ENCODE measurements at places on chromosomes 7 and 10.

DNA sequence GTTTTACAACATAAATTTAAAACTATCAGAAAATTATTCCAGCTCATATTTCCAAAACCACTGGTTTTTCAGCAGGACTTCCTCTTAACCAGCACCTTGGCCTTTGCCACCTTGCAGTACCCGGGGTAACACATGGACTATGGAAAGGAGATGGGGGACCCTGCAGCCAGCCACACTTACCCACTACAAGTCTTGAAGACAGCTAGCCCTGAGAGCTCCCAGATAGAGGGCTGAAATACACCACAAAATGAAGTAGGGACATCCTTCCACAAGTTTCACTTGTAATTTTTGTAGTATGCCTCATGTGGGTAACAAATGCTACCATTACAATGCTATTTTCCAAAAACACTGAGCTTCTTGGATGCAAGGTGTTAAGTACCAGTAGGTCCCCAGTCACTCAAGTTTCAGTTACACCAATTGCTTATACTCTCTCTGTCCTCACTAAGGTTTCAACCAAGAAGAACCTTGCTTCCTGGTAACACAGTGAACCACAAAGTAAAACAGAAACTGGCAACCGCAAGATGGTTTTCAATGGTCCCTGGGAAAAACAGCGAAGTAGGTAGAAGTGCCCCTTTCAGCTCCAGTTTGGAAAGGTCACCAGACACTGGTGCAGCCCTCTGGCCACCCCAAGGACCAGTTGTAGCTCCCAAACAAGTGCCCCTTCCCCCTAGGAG lies 110.9 kb downstream of the SGMS1 start:
- no peak for DNase-seq

DNA sequence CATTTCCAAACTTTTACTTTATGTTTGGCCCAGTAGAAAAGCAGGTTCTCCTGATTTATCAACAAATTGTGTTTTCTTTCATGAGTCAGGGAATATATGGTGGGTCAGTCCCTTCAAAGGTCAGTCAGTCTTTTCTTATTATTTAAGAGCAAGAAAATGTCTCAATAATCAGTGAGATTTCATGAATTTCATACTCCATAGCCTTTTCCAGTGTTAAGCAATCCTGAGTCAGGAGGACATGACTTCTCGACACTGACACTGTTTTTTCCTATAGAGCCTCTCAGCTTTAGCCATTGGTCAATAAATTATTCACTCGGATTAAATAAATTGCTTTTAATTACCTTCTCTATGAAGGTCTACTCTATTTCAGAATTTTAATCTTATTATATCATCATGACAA lies 334.5 kb downstream of the SORCS1 start:
- DNase-seq, result no peak

DNA sequence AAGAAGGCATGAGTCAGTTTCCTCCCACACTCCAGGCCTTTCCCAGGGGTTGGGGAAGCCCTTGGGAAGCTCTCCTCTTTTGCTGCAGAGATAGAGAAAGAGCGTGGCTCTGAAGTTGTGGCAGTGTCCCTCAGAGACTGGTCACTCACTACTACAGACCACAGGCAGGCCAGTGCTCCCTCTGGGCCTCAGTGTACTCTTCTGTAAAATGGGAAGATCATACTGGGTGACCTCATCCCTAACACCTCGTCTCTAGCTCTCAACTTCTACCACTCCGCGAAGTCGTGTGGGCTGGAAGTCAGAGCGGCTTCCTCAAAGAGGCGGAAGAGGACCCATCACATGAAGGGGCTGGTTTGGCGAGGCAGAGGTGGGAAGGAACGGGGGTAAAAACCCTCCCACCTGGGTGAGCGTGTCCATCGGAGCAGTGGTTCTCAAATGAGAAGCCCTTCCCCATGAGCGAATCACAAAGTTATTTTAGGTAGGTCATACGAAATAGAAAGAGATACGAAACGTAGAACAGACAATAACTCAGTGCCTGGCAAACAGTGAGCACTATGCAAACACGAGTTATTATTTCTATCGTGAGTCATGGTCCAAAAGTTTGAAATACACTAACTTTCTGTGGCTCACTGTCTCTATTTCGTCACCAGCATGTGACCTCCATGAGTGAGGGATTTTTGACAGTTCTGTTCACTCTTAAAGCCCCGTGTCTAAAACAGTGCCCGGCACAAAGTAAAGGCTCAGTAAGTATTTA lies 32.7 kb downstream of the PRKAG2 start:
- no peak for DNase-seq

- DNase-seq, result no peak
These were observed 38.1 kb downstream of the TMEM130 start for GRCh38 chr7:98831641-98832221.

Data from muscle of arm (tissue), 14 donors.